ENCODE measurements at places on chromosomes 5 and 9.

- peak; percentile 64 for DNase-seq
Measured at GRCh38 chr9:133238272-133238850, 29.3 kb upstream of the OBP2B start.

DNA sequence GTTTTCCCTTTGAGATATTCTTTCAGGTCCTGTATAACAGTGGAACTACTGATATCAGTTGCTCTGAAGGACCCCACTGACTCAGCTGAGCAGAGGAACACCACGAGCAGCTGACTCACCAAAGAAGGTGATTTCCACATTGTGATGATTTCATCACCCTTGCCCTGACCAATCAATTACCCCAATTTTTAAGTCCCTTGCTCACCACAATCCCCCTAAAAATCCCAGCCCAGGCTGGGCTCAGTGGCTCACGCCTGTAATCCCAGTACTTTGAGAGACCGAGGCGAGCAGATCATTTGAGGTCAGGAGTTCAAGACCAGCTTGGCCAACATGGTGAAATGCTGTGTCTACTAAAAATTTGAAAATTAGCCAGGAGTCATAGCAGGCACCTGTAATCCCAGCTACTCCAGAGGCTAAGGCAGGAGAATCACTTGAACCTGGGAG, 125.3 kb upstream of the ABCA1 start:
- DNase-seq: peak; percentile 53

- DNase-seq: no peak
Measured at GRCh38 chr5:146042628-146043279, 62.6 kb downstream of the PLAC8L1 start.

DNA sequence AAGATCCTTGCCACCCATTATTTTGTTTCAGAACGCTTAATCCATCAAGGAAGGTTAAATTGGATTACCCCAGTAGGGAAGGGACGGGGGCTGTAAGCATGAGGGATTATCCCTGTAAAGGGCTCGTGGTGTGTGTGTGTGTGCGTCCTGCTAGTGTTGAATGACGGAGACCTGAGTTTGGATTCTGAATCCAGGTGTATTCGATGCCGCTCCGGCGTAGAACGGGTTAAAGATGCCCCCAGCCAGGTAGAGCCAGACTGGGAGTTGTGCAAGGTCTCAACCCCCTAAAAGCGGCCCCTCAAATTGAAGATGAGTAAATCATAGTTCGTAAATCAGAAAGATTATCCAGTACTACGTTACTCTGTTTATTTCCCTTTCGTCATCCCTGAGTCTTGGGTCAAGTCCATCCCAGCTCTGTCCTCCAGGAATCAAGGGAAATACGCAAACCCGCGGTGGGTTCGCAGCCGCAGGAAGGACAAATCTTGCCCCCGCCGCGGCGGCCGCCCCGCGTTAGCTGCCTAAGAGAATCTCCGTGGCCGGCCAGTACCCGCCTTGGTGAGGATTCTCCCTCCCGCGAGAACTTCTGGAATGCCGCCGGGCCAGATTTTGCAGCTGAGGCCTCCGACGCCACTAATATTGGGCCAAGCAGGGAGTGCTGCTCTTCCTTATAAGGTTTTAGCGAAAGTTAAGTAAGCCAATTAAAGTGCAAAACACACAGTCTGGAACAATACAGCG, 586 bp upstream of the MTAP start:
- peak; percentile 35 for DNase-seq

DNA sequence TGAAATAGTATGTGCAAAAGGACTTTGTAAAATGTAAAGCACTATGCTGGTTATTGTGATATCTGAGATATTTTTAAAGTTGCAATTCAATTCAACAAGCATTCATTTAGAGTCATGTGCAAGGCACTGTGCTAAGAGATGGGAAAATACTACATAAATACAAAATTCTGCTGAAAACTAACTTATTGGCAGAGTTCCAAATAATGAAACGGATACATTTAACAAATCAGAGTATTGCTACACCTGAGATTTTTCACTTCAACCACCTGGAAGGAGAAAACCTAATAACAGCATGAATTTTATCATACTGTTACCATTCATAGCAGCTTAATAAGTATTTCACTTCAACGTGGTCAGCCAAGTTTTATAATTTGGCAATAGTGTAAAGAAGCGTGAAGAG, 6.1 kb upstream of the CTNNAL1 start:
- DNase-seq: no peak

DNA sequence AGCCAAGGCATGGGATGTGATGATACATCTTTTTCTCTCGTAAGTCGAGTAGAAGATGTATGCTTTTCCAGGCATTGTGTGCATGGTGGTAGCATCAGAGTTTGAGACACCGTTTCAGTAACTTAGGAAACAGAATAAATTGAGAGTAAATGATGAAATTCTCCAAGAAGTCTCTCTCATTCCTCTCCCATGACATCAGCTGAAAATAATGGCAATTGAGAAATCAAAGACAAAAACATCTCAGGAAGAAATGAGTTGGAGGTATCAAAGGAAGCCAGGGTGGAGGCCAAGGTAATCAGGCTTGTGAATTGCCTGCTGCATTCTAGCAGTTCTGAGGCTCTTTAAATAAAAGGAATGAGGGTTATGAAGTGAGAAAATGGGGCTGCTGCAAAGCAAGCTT, 53.9 kb downstream of the SGCD start:
- no peak for DNase-seq

DNA sequence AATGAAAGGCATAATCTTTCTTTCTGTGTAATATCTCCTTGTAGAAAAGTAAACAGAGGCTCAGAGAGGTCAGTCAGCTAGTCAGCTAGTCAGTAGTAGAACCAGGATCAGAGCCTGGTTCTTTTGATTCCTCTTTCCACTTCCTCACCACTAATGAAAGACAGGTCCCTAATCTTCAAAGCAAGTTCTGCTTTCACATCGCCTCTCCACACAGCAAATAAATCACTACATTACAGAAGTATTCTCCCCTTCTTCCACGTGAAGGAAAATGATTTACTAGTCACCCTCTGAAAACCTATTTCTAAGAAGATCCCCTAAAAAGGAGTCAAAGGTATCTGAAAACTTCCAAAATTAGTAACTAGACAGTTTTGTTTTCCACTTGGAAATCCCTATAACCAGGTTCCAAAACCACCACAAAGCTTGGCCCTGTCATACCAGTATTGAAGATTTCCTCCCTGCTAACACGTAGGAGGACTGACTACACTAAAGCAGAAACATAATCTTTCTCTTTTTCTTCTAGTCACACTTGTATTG, 140.5 kb upstream of the TARS1 start:
- no peak for DNase-seq

- DNase-seq: no peak
Measured at GRCh38 chr9:15738011-15738410, 185.2 kb downstream of the CCDC171 start.

- no peak for DNase-seq
Measured at GRCh38 chr9:70571258-70571657, 156.8 kb upstream of the KLF9 start.

DNA sequence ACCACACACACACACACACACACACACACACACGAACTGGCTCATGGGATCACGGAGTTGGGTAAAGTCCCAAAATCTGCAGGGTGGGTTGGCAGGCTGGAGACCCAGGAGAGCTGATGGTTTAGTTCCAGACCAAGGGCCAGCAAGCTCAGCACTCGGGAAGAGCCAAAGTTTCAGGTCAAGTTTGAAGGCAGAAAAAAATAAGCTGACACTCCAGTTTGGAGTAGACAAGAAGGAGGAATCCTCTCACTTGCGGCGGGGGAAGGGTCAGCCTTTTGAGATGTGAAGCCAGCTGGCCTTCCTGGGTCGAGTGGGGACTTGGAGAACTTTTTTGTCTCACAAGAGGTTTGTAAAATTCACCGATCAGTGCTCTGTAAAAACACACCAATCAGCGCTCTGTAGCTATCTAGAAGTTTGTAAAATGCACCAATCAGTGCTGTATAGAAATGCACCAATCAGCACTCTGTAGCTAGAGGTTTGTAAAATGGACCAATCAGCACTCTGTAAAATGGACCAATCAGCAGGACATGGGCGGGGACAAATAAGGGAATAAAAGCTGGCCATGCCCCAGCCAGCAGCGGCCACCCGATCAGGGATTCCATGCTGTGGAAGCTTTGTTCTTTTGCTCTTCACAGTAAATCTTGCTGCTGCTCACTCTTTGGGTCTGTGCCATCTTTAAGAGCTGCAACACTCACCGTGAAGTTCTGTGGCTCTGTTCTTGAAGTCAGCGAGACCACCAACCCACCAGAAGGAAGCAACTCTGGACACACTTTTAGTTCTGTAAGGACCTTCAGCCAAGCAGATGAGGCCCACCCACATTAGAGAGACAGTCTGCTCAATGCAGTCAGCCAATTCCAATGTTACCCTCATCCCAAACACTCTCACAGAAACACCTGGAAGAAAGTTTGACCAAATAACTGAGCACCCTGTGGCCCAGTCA, 37.8 kb upstream of the UNC5A start:
- DNase-seq: no peak

- no peak for DNase-seq
Measured at GRCh38 chr9:7935681-7936080, 136.1 kb upstream of the DMAC1 start.

DNA sequence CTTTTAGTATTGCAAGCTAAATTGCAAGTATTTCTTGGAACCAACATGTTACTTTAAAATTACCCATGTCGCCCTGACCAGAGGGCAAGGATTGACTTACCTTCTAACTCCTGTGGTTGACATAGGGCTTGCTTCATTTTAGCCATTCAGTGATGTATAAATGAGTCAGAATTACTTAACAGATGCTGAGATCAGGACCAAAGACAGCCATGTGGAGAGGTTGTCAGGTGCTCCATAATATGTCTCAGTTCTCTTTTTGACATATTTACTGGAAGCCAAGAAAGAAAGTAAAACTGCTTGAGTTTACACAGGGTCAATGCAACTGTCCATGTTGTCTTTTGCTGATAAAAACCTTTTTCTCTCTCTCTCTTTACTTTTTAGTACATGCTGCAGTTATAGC, 33.2 kb downstream of the F2RL2 start:
- no peak for DNase-seq

DNA sequence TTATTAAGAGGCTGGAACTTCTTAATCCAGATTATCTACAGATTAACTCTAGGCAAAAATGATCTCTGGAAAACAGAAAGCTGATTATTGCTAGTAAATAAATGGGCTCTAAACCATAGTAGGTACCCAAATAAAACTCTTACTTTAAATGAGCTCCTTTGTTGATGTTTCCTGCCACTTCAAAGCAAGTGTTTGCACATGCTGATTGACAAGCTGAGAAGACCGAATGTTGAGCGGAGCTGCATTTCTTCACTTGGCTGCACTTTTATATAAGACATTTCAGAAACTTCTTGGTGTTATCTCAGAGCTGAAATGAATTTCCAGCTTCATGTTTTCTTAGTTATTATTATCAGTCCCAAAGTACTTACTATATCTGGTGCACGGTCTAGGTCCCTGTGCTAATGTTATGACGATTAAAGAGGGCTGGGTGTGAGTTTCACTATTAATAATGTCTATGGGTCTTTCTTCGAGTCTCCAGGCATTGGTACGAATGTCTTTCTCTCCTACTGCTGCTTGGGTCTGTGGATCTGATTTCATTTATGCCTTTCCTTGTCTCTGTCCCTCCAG, 58.6 kb upstream of the CTXN3 start:
- no peak for DNase-seq

DNA sequence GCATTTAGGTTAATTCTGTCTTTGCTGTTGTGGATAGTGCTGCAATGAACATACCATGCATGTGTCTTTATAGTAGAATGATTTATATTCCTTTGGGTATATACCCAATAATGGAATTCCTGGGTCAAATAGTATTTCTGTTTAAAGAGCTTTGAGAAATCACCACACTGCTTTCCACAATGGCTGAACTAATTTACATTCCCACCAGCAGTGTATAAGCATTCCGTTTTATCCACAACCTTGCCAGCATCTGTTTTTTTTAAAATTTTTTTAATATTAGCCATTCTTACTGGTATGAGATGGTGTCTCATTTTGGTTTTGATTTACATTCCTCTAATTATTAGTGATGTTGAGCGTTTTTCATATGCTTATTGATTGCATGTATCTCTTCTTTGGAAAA, 15.5 kb upstream of the TARS1 start:
- DNase-seq: no peak

- no peak for DNase-seq
Measured at GRCh38 chr5:136174021-136174659, 18.8 kb downstream of the SMIM32 start.

All from stimulated activated CD4-positive, alpha-beta T cell treated with anti-CD3 and anti-CD28 coated beads, Interleukin-2, amount 100 ng/mL, for 24 hours (primary cell).